ENCODE measurements at places on chromosomes 2 and 18.

- DNase-seq = no peak
Observed at GRCh38 chr2:173997269-173997668, 32.1 kb upstream of the SP3 start.

- DNase-seq = no peak
Observed at GRCh38 chr2:233380132-233380895, 26.0 kb downstream of the DGKD start.

GRCh38 chr18:79584491-79585394 is 94.9 kb upstream of the CTDP1 start:
- no peak for DNase-seq

DNA sequence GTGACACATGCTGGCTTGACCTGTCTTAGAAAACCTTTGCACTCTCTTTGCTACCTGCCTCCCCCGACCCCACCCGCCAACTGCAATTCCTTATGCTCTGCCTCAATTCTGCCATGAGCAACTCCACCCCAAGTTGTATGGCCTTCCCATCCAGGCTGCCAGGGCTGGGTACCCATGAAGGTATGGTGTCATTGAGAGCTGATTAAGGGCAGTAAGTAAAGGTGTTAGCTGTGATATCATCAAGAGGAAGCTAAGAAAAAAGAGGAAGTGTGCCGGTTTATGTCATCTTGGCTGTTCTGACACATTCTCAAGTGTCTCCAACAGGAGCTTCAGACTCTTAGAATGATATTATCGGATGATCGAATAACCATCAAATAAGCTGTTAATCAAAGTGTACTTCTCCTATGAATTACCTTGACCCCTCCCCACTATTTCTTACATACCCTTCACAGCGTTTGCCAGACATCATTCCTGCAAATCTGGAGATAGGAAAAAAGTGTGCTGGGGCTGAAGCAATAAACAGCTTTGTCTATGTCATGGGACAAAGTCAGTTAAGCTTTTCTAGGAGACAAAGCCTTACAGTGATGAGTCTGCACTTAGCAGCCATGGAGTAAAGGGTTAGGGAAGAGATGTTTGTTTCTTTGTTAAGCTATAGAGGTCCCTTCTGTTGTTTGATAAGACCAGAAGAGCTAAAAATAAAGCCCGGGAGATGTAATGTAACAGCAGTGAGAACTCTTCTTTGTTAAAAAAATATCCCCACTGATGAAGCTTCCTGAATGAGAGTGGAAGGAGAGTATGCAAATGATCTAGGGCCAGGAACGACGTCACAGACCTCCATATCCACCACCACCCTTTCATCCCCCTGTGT is 40.4 kb upstream of the SMAD2 start:
- no peak for DNase-seq

DNA sequence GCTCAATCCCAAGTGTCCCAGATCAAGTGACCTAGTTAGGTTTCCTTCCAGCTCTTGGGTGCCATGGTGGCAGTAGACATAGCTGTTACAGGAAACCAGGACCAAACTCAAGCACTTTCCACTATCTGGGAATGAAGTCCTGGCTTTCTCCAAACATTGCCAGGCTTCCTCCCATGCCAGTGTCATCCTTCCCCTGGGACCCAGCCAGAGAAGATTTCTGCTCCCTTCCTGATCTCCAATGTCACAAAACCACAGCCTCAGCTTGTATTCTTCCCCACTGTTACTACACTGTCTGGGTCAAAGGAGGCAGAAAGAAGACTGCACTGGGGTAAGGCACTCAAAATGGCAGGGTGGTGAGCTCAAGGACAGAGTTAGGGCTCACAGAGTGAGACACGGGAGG is 347.1 kb downstream of the TNS1 start:
- DNase-seq = no peak

GRCh38 chr18:32714571-32715148 is 58.2 kb downstream of the KLHL14 start:
- no peak for DNase-seq

GRCh38 chr2:113231064-113231463 is 47.7 kb downstream of the PAX8 start:
- DNase-seq = no peak

DNA sequence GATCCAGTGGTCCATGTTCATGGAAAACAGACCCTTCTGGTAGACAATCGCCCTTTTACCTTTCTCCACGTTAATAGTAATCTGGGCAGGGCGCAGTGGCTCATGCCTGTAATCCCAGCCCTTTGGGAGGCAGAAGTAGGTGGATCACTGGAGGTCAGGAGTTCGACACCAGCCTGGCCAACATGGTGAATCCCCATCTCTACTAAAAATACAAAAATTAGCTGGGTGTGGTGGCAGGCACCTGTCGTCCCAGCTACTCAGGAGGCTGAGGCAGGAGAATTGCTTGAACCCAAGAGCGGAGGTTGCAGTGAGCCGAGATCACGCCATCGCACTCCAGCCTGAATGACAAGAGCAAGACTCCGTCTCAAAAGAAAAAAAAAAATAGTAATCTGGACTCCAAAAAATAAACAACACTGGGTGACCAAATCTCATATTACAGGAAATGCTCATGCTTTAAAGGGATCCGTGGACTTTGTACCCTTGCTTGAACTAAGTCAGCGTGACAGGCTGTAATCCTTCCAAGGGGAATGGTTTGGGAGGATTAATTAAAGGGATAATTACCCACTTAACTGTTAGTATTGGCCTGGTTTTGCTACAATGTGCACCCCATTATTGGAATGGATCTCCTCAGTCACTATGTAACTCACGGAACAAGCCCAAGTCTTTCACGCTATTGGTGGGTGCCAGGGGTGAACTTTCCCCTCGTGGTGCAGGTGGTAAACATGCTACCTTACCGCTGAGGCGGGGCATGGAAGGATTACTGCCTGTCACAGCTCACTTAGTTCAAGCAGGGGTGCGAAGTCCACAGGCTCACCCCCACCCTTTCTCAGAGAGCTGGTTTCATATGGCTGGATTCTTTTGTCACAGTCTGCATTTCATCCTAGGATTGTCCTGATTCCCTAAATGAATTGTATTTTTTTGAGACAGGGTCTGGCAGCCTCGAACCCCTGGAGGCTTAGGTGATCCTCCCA is 36.7 kb downstream of the PROC start:
- no peak for DNase-seq

DNA sequence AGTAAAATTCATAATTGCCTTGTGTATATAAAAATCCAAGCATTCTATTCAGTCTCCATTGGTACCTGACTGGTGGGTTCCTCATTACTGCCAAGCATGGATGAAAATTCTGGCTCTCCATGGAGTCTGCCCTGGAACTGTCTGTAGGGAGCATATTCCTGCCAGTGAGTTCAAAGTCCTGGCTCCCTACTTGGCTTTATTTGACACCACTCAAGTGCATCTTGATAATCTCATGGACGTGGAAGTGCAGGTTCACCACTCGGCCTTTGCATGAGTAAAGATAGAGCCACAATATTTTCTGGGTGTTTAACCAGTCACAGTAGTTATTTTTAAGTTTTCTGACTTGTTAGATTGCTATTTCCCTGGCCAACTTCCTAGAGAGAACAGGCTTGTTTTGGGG is 63.5 kb downstream of the CNTNAP5 start:
- DNase-seq = no peak

DNA sequence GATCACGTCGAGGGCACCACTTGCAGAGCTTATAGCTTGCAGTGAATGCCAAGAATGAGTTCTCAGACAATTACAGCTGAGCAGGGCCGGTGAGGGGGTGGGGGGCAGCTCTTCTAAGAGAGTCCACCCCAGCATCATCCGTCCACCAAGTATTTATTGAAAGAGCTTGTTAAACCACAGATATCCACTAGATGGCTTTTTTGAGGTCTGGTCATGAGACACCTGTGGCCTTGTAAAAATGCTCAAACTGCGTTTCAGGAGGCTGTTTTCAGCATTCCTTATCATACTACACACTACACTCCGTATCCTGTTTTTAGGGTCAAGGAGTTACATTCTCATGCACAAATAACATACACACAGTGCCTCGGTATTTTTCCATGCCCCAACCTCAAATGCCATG is 51.5 kb downstream of the DNAJC10 start:
- no peak for DNase-seq

DNA sequence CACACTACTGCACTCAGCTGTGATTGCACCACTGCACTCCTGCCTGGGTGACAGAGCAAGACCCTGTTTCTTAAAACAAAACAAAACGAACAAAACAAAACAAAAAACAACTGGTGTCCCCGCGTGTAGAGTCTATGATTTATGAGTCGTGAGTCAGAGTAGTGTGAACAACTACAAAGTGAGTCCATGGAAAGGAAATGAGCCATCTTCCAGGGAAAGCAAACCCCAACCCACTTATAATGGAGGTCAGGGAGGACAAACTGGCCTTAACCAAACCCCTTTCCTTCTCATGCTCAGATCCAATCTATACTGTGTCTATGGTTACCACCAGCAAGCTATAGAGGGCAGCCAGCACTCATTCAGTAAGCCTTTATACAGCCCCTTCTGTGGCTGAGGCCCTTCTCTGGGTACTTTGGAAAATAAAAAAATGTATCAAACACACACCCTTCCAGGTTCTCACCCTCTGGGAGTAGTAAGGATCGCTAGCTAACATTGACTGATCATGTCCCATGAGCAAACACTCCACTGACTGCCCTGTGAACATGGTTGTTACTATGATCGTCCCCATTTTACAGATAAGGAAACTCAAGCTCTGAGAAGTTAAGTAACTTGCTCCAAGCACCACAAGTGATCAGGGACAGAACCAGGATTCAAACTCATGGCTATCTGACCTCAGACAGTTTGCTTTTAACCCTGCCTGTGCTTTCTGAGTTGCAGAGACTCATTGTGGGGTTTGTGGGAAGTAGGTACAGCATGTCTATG is 24.7 kb upstream of the COLEC12 start:
- DNase-seq = no peak

DNA sequence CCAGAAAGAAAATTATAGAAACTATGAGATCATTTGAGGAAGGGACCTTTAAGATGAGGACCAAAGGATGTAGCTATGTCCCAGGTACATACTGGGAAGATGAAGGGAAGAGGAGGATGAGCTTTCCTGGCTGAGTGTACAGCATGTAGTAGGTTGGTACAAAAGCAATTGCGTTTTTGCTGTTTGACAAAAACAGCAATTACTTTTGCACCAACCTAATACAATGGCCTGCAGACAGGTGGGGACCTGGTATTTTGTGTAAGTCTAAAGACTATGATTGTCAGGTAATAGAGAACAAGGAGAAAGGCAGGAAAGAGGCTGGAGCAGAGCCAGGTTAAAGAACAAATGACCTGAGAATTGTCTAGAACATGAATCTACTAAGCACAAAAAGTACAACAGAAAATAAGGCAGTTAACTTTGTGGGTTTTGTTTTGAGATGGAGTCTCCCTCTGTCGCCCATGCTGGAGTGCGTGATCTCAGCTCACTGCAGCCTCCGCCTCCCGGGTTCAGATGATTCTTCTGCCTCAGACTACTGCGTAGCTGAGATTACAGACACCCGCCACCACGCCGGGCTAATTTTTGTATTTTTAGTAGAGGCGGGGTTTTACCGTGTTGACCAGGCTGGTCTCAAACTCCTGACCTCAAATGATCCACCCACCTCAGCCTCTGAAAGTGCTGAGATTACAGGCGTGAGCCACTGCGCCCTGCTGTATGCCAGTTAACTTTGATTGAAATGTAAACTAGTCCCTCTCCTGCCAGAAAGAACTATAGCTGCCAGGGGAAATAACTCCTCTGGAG is 3.2 kb upstream of the TGOLN2 start:
- DNase-seq = no peak

- DNase-seq = no peak
Observed at GRCh38 chr18:74453642-74454198, 3.4 kb downstream of the DIPK1C start.

- peak; percentile 96 for DNase-seq
Observed at GRCh38 chr2:74653985-74654882, at the start of gene SEMA4F. TSS of gene SEMA4F (plus strand) at chr2:74654247. CDS start at chr2:74654377, 130 bp downstream.

DNA sequence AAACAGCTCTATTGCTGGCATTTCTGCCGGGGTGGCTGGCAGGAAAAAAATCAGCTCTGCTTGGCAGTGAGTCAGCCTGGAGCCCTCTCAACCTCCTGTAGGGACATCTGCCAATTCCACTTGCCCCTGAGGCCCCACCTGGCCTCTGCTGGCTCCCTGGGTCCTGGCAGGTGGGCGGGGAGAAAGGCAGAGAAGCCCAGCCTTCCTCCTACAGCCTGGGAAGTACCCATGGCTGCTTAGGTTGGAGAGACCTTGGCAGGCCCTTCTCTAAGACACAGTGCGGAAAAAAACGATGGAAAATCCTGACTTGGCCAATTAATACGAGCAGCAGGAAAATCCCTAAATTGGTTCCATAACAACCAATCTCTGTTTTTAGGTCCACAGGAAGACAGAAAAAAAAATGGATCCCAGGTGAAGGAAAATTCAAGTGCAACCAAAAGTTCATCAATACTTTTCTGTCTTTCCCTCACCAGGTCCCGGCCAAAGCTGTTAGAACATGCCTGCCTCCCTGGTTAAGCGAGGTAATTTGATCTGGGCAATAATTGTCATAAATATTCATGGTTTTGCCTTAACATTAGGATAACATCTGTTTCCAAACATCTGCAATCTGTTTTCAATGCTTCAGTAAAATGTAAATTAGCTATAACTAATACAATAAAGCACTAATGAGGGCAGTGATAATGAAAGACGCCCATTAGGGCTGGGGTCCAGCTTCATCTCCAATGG is 245.9 kb downstream of the TFCP2L1 start:
- no peak for DNase-seq

DNA sequence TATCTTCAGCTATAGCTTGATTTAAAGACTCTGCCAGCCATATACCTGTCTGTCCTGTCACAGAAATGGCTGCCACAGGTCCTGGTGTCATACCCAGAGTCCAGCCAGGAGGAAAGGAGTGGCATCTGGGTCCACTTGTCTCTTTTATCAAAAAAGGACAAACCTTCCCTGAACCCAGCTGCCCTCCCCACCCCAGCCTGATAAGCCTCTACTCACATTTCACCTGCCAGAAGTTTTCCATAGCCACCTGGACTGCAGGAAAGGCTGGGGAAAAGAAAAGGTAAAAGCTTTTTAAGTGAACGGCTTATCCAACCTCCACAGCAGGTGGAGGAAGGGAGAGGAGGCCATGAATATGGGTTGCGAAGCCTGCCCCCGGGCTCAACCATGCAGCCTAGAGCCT is 32.8 kb downstream of the TMEM163 start:
- DNase-seq = no peak

DNA sequence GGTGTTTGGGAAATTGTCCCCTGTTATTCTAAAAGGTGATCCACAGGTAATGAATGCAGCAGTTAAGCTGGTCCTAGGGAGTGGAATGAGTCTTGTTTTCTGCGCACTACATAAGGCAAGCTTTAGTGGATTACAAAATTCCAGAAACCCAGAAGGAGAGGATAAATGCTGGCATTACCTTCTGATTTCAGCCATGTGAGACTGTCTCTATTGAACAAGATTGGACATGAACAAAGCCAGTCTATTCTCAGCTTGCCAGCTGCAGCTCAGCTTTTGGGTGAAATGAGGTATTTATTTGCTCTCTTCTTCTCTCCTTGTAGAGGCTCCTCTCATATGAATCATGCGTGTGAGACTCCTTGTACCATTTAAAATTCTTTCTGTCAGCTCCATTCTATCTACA is 944.9 kb downstream of the CNTNAP5 start:
- DNase-seq = no peak

GRCh38 chr2:119879502-119879901 is 119.8 kb downstream of the PTPN4 start:
- DNase-seq = no peak

GRCh38 chr2:28567061-28567471 is 71.2 kb downstream of the PLB1 start:
- DNase-seq = no peak

- DNase-seq = no peak
Observed at GRCh38 chr2:171150694-171151285, 9.9 kb downstream of the TLK1 start.

Data from cerebellar nuclear complex (tissue), 1 donor.